Stimulated activated CD4-positive, alpha-beta T cell treated with anti-CD3 and anti-CD28 coated beads, Interleukin-1b, Interleukin-23, amount 100 ng/mL, for 24 hours (primary cell): ENCODE measurements at places on chromosomes 5 and 9.

- no peak for DNase-seq
Measured at GRCh38 chr9:109455861-109456260, 42.2 kb downstream of the PTPN3 start.

- DNase-seq = no peak
Measured at GRCh38 chr5:81779125-81779915, 28.4 kb upstream of the SSBP2 start.

DNA sequence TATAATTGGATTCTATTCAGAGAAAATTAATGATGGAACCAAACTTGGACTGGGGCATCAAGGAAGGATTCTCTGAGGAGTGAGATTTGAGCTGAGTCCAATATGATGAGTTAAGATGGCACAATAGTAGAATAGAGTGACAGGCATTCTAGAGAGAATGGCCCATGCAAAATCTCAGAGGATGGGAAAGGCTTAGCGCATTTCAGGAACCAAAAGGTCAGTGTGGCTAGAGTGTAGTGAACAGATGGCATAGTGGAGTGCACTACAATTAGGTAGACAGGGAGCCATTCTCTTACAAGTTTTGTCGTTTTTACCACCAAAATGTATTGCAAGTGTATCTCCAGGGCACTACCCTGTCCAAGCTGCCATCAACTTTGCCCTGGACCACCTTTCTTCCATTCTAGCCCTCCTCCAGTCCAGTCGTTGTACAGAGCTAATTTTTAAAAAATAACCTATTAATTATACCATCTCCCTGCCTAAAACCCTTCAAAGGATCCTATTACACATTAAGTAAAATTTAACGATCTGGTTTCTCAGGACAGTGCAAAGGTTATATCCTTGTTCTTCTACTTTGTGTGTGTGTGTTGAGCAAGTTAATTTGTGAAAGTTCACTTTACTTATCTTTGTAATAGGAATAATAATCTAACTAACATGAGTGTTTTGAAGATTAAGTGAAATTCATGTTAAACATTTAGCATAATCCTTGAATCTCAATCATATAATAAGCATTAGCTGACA, 211.7 kb downstream of the COMMD10 start:
- no peak for DNase-seq

GRCh38 chr9:137959641-137960411, 82.2 kb downstream of the CACNA1B start:
- no peak for DNase-seq

DNA sequence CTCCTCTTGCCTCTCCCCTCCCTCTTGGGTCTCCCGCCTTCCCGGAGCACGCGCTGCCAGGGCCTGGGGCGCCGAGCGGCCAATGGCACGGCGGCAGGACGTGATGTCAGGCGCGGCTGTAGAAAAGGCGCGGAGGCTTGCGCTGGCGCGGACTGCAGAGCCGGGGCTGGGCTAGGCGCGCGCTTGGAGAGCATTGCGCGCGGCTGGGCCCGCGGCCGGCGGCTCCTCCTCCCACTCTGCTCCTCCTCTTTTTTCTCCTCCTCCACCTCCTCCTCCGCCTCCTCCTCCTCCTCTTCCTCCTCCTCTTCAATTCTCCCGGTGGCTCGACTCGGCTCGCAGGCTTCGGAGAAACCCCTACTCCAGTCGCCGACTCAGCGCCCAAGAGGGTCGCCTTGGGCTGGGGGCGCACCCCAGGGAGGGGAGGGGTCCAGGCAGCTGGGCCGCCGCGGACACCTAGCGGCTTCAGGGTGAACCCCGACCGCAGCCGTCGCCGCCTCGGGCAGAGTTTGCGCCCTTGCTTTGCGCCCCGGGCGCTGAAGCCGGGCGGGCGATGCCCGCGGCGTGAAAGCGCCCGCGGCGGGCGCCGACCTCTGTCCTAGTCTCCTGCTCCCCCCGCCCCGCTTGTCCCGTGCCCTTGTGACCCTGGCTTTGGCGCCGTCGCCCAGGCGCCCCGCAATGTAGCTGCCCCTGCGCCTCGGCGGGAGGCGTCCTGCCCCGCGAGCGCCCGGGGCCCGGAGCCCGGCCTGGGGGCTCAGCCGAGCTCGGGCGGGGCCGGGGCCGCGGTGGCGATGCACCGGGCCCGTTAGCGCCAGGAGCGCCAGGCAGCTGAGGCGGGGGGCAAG, at the start of gene LHX2:
TSS of gene LHX2 (plus strand) at position 309 of the 842 bp plus-strand sequence. CDS start 581 bp downstream, outside the sequence.
- no peak for DNase-seq

- DNase-seq = no peak
Measured at GRCh38 chr5:66306105-66306843, 162.2 kb downstream of the SREK1 start.

DNA sequence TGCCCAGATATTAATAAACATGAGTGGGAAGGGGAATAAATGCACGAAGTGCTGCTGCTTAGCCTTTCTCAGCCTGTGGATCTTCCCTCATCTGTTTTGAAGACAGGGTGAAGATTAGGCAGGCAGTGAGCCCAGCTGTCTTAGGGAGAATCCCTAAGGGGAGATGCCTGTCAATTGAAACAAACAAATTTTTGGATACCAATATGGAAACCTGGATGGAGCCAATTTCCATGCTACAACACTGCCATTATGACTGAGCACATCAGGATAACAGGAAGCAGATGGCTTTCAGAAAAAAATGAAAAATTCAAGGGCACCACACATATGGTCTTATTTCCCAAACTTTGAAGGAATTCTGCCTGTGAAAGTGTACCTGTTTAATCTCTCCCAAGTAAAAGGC, 80.3 kb downstream of the HMHB1 start:
- no peak for DNase-seq

GRCh38 chr9:133855802-133856521, 117.8 kb upstream of the SARDH start:
- no peak for DNase-seq

DNA sequence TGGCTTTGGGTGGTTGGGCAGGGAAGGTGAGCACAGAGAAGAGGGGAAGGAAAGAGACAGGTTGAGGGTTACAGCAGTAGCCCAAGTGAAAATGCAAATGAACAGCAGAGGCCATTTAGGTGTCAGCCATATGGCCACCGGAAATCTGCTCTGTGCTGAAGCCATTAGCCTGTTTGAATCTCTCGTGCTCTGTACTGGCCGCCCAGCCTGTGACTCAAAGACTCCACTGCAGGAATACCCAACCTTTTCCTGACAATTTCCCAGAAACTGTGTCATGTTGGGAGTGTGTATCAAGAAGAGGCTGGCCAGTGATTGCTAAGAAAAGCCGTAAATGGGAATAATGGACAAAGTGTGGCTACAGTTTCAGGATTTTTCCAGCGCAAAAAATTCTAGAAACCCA, 35.9 kb upstream of the RAI14 start:
- no peak for DNase-seq

DNA sequence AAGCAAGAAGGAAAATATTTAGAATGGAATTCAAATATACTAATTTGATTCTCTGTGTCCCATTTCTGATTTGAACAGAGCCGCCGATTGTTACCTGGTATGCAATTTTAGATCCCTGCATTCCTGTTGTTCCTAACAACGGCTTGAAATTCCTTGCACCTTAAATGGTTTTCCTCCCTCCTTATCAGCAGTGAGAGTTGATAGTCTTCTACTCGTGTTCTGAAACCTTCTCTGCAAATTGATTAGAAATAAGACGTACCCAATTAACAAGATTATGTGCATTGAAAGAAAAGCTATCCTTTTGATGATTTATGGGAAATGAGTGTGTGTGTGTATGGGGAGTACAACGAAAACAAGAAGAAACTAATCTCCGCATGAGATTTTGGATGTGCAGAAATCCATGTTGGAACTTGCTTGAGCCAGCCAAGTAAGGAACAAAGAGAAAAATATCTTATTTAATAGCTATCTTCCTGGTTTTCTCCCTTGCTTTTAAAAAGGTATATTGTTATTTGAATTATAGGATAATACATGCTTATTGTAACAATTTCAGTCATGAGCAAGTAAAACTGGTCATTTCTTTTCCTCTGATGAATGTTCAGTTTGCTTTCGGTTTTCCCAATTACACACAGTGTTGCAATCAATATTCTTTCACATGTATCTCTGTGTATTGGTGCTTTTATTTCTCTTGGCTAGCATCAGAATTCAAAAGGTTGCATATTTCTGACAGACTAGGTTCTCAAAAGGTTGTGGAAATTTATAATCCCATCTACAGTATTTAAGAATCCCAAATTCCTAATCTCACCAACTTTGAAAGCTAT, 211.1 kb upstream of the ACTBL2 start:
- DNase-seq = no peak

DNA sequence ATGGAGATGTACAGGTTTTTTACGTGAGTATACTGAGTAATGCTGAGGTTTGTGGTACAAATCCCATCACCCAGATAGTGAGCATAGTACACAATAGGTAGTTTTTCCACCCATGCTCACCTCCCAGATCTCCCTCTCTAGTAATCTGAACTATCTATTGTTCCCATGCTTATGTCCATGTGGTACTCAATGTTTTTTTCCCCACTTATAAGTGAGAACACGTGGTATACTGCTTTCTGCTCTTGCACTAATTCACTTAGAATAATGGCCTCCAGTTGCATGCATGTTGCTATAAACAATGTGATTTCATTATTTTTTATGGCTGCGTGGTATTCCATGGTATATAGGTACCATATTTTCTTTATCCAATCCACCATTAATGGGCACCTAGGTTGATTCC, 593.9 kb downstream of the ANXA1 start:
- DNase-seq = no peak

DNA sequence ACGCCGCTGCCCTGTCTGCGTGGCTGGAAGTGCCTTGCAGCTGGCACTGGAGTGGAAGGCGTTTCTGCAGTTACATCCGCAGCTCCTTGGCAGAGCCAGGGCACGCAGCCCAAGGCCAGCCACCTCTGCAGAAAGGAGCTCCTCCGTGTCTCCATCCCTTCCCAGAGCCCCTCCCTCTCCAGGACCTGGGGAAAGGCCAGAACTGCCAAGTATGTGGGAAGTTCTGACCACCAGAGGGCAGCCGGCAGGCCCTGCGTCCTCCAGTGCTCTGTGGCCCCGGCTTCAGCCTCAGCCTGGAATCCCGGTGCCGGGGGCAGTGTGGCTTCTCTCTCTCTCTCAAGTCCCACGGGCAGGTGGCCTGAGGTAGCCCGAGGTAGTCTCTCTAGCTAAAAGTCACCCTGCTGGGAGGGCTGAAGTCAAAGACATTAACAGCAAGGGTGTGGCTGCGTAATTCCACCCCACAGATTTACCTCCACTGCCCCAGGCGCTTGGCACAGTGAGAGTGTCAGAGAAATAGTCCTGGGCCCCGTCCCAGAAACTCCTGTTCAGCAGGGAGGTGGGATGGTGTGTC, 101.7 kb upstream of the FCN2 start:
- DNase-seq = no peak

GRCh38 chr5:175060257-175060656, 335.9 kb downstream of the MSX2 start:
- no peak for DNase-seq

- no peak for DNase-seq
Measured at GRCh38 chr9:10903969-10904368, 291.2 kb upstream of the PTPRD start.

DNA sequence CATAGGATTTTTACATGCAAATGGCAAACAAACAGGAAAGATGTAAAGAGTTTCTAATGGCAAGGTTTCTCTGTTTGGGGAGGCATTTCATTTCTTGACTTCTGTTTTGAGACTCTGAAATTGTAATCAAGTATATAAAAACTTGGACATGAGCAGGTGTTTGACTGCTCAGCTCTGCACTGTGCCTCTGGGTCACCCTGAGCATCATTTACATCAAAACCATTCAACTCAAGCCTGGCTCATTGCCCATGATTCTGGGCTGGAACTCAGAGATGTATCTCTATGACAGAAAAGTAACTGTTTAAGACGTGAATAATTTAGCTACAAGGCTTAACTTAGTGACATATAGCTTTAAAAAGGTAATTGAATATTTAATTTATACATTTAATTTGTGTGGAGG, 1402.4 kb upstream of the NUDT12 start:
- DNase-seq = no peak

- no peak for DNase-seq
Measured at GRCh38 chr9:37669232-37669631, 18.5 kb downstream of the FRMPD1 start.

- DNase-seq = no peak
Measured at GRCh38 chr5:60483050-60483449, 216.9 kb downstream of the DEPDC1B start.

DNA sequence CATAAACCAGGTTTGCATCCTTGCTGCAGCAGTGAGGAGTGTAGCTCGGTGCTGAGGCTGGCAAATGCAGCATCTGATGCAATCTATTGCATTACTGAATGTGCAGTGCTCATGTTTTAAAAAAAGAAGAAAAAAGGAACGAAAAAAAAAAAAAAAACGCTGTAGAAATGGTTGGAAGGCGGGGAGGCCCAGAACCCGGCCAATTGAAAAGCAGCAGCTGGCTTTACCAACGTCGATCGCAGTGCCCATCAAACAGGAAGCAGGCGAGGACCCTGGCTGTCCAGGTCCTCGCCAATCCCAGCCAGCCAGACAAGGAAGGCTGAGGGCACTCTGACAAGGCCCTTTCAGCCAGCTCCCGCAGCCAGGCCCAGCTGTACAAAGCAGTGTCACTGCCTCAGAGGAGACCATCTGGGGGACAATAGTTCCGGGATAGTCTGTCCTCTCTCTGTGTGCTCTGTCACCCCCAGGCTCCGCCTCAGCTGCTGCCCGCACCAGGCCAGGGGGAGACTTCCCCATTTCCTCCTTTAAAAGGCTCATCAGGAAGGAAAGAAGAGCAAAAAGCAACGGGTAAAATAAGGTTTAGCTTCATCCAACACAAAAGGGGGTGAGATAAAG, 21.8 kb upstream of the CPEB4 start:
- no peak for DNase-seq

- DNase-seq = no peak
Measured at GRCh38 chr5:152532714-152533113, 127.6 kb upstream of the NMUR2 start.

DNA sequence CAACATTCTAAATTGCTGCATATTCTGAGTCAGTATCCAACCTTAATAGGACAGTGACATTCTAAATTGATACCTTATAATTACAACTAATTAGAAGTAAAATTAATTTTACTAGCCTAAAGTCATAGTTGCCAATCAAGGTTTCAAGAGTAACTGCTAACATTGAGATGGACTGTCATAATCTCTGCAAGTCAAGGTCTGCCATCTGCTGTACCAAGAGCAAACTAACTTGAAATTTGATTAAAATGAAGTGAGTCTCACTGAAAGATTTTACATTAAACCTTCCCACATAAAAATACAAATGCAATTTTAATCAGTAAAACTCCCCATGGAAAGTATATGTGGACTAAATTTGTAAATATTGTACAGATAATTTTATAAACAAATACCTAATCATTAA, 235.3 kb downstream of the PRDM9 start:
- DNase-seq = no peak

DNA sequence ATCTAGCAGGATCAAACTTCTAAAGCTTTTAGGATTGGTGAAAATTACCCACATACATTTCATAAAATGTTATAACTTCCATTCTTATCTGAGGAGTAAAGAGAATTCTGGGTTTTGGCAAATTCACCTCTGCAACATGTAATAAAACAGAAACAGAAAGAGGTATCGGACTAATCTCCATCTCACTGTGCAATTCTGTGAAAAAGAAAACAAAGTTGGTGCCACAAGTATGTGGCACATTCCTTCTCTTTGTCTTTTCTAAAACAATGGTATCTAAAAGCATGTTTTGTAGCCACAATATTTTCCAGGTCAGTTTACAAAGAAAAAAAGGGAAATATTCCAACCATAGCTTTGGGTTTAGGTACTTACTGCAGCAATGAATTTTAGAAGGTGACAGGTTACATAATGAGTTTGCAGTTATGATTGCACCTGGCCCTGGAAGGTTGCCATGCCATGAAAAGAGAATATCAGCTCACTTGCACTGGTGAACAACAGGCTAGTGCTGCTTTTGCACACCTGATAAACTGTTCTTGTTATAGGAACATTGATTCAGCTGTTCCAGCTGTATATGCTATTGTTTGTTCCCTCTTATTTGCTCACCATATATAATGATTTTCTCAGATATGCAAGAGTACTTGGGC, 491.3 kb upstream of the MEF2C start:
- no peak for DNase-seq
